ENCODE measurements at places on chromosomes 12 and 14. TPM values are rescaled to one million over a fixed set of nuclear protein-coding genes. Genes with fewer than 3 reads are reported as not detected.

Gene EML5
- 3.3 TPM for total RNA-seq

DNA sequence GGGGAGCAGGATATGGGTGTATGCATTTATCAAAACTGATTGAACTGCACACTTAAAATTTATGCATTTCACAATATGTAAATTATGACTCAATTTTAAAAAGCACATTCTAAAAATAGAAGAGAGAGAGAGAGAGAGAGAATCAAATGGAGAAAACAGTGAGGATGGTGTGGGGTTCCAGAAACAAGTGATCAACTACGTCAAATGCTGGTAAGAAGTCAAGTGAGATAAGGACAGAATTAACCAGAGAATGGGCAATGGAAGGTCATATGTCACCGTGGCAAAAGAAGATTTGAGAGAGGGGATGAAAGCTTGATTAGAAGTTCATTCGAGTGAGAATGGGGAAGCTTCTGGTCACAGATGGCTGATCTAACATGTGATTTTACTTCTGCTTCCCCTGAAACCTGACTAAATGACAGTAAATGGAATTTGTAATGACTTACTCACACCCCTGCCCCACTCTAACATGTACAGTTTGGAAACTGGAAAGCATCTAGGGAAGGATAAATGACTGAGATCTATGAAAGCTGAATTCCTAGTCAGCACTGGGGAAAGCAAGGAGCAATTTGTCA lies 276.5 kb upstream of the AMIGO2 start:
- H3K36me3 ChIP-seq = no peaks in the 10 kb centered on the region
- H3K4me3 ChIP-seq = no peak overlapping the region

DNA sequence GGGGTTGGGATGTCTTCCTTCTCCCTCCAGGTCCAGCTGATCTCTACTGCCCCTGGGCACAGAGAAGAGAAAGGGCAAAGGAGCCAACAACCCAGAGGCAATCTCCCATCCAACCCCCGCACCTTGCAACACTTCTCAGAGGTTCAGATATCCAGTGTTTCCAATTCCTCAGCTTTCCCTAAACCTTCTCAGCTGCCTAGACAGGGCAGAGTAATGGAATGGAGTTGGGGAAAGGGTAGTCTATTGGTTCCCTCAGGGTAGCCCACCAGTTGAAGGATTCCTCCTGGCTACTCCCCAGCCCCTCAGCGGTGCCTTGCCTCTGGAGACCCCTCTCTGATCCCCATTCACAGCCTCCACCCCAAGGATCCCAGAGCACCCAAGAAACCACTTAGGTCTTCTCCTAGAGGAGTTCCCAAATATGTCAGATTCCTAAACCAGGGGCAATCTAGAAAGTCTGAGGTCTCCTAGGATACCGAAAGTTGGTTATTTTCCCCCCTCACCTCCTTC lies 537 bp downstream of the NFE2 start:
- peaks cover 5% of the 10 kb centered on the region for H3K27me3 ChIP-seq
- H3K36me3 ChIP-seq = no peaks in the 10 kb centered on the region
- peak overlapping the region; percentile 18 for H3K4me3 ChIP-seq
- H3K4me1 ChIP-seq = peaks cover 28% of the 10 kb centered on the region
- H3K27ac ChIP-seq = no peak overlapping the region

Gene CYP46A1
- not detected for total RNA-seq

DNA sequence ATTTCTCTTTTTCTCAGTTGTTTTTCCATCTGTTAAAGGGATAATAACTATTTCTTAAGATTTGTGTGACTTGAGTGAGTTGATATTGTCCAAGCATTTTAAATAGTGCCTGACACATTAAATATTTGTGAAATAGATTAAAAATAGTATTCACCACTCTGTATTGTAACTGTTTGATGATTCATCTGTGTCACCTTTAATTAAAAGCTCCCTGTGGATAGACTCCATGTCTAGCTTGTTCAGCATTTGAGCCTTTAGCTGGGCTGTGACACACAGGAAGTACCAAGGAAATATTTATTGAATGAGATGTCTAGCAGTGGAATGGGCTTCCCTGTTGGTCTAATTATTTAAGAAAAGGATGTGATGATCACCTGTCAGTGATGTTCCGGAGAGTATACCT lies 1.8 kb upstream of the GLIPR1L2 start:
- DNase-seq = no peak
- H3K4me1 ChIP-seq = peaks cover 18% of the 10 kb centered on the region
- H3K27ac ChIP-seq = no peak overlapping the region
- no peaks in the 10 kb centered on the region for H3K36me3 ChIP-seq
- peak overlapping the region; percentile 57 for H3K4me3 ChIP-seq

DNA sequence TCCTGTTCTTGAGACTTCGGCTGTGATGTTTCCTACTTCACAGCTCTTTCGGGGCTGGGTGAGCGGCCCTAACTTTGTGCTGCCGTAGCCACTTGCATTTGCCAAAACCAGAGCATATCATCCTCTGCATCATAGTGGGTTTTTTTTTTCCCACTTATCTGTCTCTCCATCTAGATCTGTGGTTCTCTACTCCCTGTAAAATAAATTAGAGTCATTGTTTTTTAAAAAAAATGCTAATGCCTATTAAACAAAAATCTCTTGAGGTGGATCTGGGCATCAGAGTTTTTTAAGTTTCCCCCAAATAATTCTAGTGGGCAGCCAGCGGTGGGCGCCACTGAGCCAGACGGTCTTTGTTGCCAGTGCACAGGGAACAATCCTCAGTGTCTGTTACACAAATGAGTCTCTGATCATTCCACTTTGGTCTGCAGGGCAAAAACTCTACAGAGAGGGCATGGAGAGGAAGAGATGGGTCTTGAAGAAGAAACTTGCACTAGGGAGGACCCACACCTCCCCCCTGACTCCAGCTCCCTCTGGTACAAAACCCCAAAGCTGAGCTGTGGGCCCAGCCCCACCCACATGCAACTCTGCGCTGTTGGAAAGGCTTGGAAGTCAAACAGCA lies 62.4 kb upstream of the BCL2L14 start:
- DNase-seq = no peak
- no peak overlapping the region for H3K4me3 ChIP-seq
- H3K36me3 ChIP-seq = no peaks in the 10 kb centered on the region
- H3K27me3 ChIP-seq = no peaks in the 10 kb centered on the region
- H3K27ac ChIP-seq = no peak overlapping the region

Gene KRT77
- total RNA-seq = 192 TPM

DNA sequence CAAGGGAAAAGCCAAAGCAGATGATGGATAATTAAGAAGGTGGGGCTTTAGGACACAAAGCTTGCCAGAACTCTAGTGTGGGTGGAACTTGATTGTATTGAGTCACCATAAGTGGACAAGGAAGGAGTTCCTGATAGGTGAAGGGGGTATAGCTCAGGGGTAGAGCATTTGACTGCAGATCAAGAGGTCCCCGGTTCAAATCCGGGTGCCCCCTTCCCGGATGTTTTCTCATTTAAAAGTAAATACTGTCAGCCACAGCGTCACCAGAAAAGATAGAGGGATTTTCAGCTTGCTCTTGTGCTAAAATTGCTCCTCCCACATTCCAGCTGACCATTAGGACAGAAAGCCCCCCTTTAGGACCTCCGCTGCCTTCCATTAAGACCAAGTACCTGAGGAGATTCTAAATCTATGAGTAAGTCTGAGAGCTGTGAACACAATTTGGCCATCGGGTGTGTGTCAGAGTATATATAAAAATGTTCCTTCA lies 36.6 kb downstream of the DCAF4 start:
- no peaks in the 10 kb centered on the region for H3K4me1 ChIP-seq
- H3K36me3 ChIP-seq = peaks cover 33% of the 10 kb centered on the region
- no peaks in the 10 kb centered on the region for H3K27me3 ChIP-seq

- H3K27ac ChIP-seq = no peak overlapping the region
- peaks cover 42% of the 10 kb centered on the region for H3K27me3 ChIP-seq
- peaks cover 28% of the 10 kb centered on the region for H3K4me1 ChIP-seq
- DNase-seq = no peak
- peak overlapping the region; percentile 43 for H3K4me3 ChIP-seq
Observed at GRCh38 chr12:52903855-52904508, 894 bp downstream of the KRT8 start.

DNA sequence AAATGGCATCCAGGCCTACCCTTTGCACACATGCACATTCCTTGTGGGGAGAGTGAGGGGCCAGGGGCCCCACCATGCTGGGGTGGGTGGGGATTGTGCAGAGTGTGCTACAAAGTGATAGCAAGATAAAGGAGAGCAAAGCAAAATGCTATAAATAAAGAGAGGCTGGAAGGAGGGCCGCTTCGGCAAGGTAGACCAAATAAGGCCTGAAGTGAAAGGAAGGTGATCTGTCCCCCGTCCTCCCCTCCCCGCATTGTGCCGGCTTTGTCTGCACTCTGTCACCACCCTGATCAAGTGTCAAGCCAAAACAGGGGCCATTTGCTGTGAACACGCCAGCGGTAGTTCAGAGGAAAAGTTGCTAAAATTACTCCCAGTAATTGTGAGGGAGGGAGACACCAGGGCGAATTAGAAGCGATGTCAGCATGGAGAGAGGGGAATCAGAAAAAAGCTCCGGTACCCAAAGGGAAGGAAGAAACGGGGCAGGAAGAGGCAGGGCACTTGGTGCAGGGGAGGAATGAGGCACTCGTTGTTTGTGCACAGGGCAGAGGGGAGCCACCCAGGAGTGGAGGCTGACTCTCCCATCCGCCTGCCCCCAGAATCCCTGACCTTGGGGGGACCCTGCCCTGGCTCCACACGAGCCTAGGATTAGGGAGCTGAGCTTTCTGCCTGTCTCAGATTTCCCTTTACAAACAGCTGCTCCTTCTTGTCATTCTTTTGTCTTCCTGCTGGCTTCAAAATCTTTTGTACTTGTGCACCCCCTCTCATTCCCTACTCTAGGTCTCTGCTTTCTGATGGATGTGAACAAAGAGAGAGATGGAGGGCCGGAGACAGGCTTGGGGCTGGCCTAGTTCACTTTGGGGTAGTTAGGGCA lies 2.9 kb upstream of the MYH7 start:
- H3K27ac ChIP-seq = no peak overlapping the region
- DNase-seq = no peak
- H3K27me3 ChIP-seq = no peaks in the 10 kb centered on the region
- H3K4me1 ChIP-seq = no peaks in the 10 kb centered on the region

Gene SERPINA9
- total RNA-seq = 1.8 TPM

- peak overlapping the region; percentile 64 for H3K27ac ChIP-seq
- H3K4me3 ChIP-seq = no peak overlapping the region
- peaks cover 80% of the 10 kb centered on the region for H3K4me1 ChIP-seq
- H3K36me3 ChIP-seq = no peaks in the 10 kb centered on the region
- no peak for DNase-seq
Observed at GRCh38 chr14:68956724-68957123, 22.4 kb downstream of the ACTN1 start.

DNA sequence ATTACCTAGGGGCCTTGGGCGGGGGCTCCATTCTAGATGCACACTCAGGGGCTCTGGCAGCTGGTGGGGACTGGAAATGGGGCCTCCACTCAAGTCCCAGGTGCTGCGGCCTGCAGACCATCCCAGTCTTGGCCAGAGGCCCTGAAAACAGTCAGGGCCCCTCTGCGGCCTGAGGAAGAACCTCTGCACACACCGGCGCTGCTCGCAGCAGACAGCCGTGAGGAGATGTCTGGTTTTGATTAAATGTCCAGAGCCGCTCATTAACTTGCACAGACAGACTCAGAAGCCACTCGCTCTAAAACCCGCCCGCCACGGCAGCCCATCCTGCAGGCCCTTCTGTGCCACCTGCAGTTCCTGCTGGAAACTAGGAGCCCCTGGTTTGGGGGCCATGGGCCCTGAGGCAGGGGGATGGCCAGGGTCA lies 36.4 kb upstream of the NCOR2 start:
- no peaks in the 10 kb centered on the region for H3K27me3 ChIP-seq
- no peak overlapping the region for H3K4me3 ChIP-seq

Gene PPP2R5E
- total RNA-seq = 16.8 TPM

GRCh38 chr14:75088566-75089373 lies 19.3 kb downstream of the ZC2HC1C start:
- H3K4me1 ChIP-seq = peaks cover 3% of the 10 kb centered on the region
- H3K27me3 ChIP-seq = no peaks in the 10 kb centered on the region

Gene ERGIC2
- 55.4 TPM for total RNA-seq

GRCh38 chr14:99884834-99885648 lies 91.8 kb downstream of the EML1 start:
- H3K4me3 ChIP-seq = no peak overlapping the region
- no peaks in the 10 kb centered on the region for H3K27me3 ChIP-seq
- H3K4me1 ChIP-seq = peaks cover 5% of the 10 kb centered on the region
- H3K27ac ChIP-seq = no peak overlapping the region
- no peak for DNase-seq
